ENCODE measurements at places on chromosomes 1 and 21.

DNA sequence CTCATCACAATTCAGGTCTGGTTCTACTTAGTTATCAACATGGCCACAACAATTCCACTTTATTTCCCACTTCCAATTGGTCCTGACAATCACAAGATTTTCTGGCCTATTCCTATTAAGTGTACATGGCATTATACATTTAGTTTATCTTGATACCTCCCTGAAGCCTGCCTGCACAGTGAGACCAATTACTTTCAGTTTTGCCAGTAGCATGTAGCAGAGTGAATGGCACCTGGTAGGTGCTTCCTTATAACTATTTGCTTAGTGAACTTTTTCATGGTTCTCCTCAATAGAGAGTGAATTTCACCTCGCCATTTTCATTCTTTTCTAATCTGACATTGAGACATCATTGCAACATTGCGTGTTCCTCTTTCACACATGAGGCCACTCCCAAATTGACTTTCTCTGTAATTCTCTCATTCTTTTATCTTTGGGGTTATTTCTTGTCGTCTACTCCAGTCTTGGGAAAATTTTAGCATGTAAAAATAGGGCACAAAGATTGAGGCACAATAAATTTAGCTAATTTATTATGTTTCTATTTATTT lies 124.3 kb downstream of the DISC1 start:
- DNase-seq: no peak

DNA sequence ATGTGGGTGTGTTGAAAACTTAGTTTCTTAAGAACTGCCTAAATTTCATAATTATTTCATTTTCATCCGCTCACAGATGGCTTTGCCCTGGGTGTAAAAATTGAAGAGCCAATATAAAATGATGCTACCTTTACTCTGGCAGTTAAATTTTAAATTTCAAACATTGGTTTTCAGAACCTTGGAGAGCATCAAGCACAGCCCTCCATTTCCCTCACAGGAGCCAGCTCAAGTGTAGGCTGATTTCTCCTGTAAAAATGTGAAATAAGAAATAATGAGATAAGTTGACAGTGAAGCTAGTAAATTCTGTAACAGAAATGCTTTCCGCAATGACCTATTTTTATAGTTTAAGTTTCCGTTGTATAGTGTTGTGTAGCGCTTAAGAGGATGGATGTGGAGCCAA lies 53.9 kb upstream of the AKT3 start:
- no peak for DNase-seq

- DNase-seq: no peak
Measured at GRCh38 chr1:221239181-221239580, 359.9 kb downstream of the HLX start.

GRCh38 chr1:76463278-76463677 lies 388.7 kb downstream of the ST6GALNAC3 start:
- DNase-seq: no peak

- peak; percentile 62 for DNase-seq
Measured at GRCh38 chr1:227924833-227925574, 22.7 kb downstream of the WNT9A start.

- DNase-seq: no peak
Measured at GRCh38 chr1:61591351-61591750, 133.6 kb downstream of the TM2D1 start.

DNA sequence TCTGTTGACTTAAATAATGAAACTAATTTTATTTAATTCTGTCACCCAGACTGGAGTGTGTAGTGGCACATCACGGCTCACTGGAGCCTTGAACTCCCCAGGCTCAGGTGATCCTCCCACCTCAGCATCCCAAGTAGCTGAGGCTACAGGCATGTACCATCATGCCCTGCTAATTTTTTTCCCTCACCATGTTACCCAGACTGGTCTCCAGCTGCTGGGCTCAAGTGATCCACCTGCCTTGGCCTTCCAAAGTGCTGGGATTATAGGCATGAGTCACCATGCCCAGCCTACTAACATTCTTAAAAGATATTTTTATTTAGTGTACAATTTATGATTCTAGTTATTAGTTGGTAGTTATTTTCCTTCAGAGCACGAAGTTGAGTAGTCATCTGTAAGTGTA lies 49.5 kb downstream of the NRDC start:
- no peak for DNase-seq

- no peak for DNase-seq
Measured at GRCh38 chr21:35096959-35097358, 47.9 kb upstream of the RUNX1 start.

DNA sequence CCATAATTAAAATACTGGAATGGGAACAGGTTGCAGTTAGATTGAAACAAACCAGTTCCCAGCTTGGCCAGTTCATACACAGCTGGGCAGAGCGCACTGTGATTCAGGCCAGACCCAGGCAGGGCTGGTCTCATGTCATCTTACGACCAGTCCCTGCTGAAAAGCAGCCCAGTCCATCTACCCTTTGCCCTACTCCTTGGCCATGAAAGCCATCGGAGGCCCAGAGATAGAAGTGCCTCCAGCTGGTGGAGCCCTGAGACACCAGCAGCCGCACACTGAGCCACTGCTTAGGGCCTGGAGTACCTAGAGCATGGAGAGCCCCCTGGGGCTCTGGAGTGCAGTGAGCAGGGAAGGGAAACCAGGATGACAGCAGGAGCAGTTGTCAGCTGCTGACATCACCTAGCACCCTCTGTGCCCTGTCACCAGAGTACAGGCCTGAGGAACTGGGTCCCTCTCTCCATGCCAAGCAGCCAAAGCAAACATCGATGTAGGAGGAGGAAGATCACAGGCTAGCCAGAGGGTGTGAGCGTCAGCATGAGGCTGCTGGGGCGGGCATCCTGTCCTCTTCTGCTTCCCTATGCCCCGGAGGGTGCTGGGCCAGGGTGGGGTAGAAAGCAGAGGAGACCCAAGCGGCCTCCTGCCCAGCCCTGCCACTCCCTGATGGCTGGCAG lies 34.2 kb upstream of the TMEM125 start:
- peak; percentile 84 for DNase-seq

GRCh38 chr1:14694589-14694988 lies 96.1 kb downstream of the KAZN start:
- DNase-seq: no peak

GRCh38 chr1:240682166-240682858 lies 70.4 kb upstream of the GREM2 start:
- DNase-seq: no peak

DNA sequence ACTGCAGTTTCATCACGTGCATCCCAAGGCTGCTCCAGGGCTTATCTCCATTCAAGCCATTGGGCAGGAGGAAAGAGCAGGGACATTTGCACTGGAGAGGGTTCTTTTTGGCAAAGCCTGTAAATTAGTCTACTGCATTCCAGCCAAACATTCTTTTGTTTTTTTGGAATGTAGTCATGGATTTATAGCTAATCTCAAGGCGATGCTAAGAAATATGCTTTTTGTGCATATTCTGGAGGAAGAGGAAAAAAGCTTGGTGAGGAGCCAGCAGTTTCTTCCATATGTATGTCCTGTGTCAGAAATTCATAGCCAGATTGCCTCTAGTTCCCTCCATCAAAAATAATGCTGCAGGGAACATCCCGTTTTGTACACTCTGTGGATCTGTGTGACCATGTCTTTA lies 221.4 kb downstream of the BACH1 start:
- no peak for DNase-seq

GRCh38 chr1:179867493-179868330 lies 9.9 kb downstream of the TOR1AIP2 start:
- peak; percentile 10 for DNase-seq

GRCh38 chr1:157380523-157380922 lies 171.8 kb downstream of the FCRL5 start:
- DNase-seq: no peak

DNA sequence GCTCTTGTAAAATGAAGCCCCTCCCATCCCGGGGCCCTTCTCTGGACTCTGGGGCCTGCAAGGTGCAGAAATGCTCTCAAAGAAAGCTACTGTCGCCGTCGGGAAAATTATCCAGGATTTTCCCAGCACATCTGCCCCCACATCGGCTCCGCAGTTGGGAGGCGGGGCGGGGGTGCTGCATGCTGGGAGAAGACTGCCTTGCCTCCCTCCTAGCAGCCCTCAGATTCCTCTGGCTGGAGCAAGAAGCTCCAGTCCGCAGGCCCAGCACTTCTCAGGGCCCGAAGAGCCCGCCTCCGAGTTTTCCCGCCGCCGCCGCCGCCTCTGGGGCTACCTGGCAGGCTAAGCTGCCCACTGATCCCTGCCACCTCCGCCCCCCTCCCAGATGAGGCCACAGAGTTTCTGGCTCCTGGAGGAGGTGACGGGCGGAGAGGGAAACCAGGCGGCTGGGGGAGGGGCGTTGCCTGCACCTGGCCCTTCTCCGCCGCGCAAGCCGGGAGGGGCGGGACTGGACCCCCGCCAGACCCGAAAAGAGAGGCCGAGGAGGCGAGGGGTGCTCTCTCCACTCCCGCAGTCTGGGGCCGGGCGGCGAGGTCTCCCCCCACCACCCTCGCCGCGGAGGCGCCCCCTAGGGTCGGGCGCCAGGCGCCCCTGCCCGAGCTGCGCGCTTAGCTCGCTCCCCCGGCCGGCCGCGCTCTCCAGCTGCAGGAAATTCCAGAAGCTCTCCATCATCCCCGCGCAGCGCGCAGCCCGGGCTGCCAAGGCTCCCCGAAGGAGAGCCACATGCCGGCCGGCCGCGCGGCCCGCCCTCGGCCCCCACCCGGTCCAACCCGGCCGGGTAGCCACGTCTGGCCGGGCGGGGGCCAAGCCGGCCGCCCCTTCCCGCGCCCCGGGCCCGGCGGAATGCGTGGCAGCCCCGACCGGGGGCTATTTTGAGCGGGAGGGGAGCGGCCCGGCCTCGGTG lies 28.8 kb downstream of the AHDC1 start:
- peak; percentile 92 for DNase-seq

- DNase-seq: no peak
Measured at GRCh38 chr1:187037973-187038553, 209.3 kb downstream of the PLA2G4A start.

DNA sequence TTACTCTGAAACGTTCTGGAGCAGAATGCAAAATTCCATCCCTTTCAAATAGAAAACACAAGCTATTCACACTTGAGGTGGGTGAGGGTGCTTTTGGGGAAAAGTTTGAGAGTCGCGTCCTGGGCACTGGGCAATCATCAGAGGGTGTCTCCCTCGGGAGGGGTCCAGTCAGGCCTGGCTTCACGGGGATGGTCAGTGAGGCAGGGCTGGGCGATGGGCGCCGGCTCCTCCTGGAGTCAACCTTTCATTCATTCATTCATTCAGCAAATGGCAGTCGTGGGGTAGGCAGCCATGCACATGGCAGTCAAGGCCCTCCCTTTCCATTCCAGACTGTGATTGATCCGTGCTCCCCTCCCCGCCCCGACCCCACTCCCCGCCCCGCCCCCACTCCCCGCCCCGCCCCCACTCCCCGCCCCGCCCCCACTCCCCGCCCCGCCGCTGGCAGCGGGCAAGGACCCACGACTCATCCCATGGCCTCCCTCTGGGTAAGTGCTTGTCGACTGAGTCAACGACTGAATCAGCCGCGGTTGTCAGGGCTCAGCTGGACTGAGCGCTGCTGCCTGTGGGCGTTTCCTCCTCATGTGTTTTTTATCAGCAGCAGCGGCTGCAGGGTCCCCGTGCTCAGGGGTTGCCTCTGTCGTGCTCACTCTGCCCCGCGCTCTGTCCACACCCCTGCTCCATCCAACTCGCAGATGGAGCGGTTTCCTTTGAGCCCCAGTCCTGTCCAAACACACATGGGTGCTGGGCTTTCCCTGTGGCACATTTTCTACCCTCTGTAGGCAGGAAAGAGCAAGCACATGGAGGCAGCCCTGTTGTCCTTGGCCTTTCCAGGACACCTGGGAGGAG lies 12.5 kb upstream of the SPSB1 start:
- peak; percentile 57 for DNase-seq

- DNase-seq: no peak
Measured at GRCh38 chr1:204971517-204972336, 71.3 kb upstream of the CNTN2 start.

GRCh38 chr1:232718928-232719927 lies 86.0 kb upstream of the MAP10 start:
- DNase-seq: no peak

DNA sequence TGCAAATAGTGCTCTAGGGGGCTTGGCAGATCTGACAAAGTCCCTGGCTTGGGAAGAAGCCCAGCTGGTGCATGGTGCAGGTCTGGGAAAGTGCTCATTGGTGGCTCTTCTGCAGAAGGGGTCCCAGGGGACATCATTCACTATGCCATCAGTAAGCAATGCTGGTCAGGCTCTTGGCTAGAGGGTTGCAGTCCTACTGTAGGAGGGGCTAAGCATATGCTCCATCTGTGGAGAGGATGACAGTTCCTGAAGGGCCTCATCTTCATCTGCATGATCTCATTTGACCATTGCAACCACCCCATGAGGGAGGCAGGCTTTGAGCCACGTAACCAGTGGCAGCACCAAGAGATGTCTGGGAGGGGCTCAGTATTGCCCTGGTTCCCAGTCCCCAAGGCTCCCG lies 31.5 kb upstream of the VASH2 start:
- DNase-seq: no peak
